Thoracic aorta (tissue), 2 donors: ENCODE measurements at places on chromosomes 4 and X.

DNA sequence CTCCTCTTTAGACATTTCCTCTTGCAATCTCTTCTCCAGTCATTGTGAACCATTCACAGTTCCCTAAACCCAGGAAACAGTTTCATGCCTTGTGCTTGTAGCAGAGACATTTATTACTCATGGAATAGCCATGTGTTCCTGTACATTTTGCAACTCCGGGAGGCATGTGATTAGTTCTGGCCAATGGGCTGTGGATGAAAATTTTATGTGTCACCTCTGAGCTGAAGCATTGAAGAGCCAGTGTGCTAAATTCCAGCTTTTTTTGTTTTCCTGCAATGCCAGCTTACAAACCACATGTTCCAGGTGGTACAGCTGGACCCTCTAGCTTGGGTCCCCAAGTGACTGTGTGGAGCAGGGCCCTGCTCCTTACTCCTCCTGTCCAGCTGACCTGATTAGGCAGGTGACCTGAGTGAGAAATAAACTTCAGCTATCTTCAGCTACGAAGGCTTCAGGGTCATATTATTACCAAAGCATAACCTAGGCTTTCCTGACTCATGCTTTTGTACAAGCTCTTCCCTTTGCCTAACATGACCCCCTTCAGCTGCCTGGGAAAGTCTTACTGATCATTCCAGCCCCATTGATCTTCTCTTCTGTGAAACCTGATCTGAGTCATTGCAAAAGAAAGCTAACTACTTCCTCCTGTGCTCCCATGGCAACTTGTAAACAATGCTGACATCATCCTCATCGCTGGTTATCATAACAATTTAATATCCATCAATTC lies 200.4 kb downstream of the PTTG2 start:
- peak; percentile 41 for DNase-seq

GRCh38 chr4:79756140-79756895 lies 316.7 kb downstream of the ANTXR2 start:
- no peak for DNase-seq

DNA sequence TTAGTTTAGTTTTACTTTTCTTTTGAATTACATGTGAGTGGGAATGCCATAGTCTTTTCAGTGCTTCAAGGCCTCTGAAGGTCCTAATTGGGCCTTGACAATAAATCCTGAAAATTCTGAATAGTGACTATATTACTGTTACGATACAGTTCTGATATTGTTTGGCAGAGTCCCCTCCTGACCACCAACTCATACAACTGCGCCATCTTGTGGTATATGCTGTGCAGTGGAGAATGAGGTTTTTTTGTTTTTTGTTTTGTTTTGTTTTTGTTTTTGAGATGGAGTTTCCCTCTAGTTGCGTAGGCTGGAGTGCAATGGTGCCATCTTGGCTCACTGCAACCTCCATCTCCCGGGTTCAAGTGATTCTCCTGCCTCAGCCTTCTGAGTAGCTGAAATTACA lies 56.6 kb upstream of the CHRDL1 start:
- no peak for DNase-seq

GRCh38 chr4:153521478-153521877 lies 55.3 kb downstream of the TMEM131L start:
- no peak for DNase-seq

- DNase-seq = no peak
Observed at GRCh38 chr4:13647031-13647430, 19.5 kb upstream of the BOD1L1 start.

DNA sequence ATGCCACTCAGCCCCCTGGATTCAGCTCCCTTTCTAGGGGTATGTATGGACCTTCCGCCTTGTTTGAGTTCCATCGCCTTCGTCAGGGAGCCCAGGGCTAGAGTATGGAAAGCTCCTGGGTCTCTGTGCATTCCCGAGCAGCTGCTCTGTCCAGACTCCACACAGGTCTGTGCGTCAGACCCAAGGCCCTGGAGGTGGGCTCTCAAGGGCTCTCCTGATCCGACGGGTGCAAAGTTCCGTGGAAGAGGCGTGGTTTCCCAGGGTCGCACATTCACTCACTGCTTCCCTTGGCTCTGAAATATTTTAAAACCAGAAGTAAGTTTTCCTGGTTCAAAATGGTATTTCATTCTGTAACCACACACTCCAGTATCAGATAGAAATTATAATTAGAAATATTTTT lies 863.2 kb downstream of the TRIML1 start:
- DNase-seq = no peak

GRCh38 chr4:130632731-130633604 lies 1537.0 kb downstream of the C4orf33 start:
- DNase-seq = no peak

- DNase-seq = no peak
Observed at GRCh38 chr4:37967736-37968135, 7.5 kb downstream of the PTTG2 start.

DNA sequence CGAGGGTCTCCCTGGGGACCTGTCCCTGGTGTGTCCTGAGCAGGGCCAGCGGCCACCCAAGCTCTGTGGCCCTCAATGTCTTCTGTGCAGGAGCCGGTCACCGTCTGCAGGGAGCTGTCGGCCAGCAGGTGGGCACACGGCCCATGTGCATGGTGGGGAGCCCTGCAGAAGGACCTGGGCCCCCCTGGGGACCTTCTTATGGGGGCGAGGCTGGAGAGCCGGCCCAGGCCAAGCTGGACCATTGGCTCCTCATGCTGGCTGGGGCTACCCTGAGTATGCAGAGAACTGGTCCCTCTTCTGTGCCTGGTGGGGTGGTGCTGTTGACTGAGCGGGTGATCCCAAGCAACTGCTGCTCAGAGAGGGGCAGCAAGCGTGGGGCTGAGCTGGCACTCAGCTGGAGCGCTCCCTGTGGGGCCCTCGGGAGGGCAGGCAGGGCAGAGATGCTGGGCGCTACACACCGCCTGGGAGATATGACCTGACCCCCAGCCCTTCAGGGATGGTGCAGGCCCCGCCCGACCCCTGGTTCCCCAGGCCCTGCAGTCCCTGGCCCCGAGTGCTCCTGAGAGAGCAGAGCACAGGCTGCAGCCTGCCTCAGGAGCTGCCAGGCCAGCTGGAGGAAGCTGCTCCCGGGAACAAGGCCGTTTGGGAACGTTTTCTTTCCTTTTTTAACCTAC lies 14.8 kb downstream of the NAT8L start:
- no peak for DNase-seq

- no peak for DNase-seq
Observed at GRCh38 chr4:138542191-138542776, 300.1 kb upstream of the SLC7A11 start.

- DNase-seq = no peak
Observed at GRCh38 chr4:101689220-101689619, 101.3 kb upstream of the BANK1 start.

DNA sequence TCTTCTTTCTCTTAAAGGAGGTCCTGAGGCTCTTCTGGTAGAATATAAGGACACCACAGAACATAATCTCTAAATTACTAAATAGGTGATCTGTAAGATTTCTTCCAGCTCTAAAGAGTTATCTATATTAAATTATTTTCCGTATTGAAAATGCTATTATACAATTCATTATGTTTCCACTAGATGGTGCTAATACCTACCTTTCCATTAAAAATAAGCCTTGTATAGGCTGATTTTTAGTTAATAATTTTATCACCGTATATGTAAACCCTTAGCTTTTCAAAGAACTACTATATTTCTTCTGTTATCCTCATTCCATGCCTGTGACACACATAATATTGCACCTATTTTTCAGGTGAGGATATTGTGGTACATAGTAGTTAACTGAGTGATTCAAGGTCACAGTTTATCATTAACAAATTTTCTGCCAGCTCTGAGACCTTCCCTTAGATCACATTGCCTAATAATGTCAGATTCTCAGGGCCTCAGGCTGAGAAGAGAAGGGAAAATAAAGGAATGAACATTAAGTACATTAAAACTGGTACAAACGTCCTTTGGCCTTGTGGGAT lies 138.8 kb downstream of the TEX11 start:
- DNase-seq = no peak

DNA sequence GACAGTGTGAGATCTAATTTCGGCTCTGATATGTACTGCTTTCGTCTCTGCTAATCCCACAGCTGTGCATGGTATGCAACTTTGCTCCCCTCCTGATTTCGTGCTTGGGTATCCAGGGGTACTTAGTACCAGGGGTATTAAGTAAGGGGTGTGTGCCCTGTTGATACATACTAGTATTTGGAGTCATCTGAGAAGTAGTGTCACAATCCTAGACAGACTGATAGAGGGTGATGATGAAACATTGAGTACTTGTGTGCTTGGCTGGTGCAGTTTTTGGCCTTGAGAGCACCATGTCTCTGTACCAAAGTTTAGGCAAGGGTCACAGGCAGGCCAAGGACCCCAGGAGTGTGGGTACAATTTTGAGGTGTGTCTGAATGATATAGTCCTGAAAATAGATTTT lies 10.9 kb downstream of the GPAT3 start:
- DNase-seq = no peak

DNA sequence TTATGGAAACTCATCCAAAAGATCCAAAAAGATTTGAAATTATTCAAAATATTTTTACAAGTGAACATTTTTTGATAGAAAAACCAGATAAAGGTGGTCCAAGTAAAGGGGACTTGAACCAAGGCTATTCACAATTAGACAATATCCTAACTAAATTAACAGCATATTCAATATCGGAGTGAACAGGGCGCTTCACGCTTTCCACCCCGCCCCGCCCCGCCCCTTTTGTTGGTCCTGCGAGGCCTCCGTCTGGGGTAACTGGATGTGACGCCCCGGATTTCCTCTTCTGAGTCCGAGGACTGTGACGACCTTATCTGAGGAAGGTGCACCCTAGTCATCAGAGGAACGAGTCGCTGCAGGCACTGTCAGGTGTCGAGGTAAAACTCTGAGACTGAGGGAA lies at the start of gene MAGEB16:
Gene MAGEB16 (plus strand): TSS at position 301 of the 400 bp plus-strand sequence. CDS start 3,855 bp downstream, outside the sequence.
- DNase-seq = no peak

- DNase-seq = no peak
Observed at GRCh38 chr4:54001668-54002365, 62.6 kb downstream of the CHIC2 start.

DNA sequence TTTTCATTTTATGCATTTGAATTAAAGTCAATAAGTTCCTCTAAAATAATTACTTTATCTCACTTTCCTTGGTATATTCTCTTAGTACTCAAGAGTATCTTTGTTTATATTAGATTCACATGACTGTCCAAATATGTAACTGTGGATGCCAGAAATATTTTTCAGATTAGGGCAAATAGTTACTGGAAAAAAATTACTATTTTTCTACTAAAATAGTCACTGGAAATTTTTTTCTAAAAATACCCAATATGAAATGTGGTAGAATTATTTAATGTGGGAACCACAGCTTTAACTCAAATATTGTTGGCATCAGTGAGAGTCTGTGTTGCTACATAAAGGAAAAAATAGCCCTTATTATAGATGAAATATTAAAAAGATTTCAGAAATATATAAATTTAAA lies 70.4 kb upstream of the NMU start:
- no peak for DNase-seq

GRCh38 chr4:169346840-169347239 lies 76.1 kb upstream of the SH3RF1 start:
- no peak for DNase-seq

GRCh38 chrX:124829930-124830329 lies 483.6 kb downstream of the SH2D1A start:
- DNase-seq = no peak

- DNase-seq = no peak
Observed at GRCh38 chr4:142307857-142308256, 538.2 kb downstream of the INPP4B start.

- DNase-seq = no peak
Observed at GRCh38 chr4:1113311-1114009, at the start of gene RNF212. Gene RNF212, minus strand, starts transcription at chr4:1113564. Its CDS starts 100 bp downstream, at chr4:1113464.

- no peak for DNase-seq
Observed at GRCh38 chr4:111945014-111945413, 200.2 kb upstream of the FAM241A start.

DNA sequence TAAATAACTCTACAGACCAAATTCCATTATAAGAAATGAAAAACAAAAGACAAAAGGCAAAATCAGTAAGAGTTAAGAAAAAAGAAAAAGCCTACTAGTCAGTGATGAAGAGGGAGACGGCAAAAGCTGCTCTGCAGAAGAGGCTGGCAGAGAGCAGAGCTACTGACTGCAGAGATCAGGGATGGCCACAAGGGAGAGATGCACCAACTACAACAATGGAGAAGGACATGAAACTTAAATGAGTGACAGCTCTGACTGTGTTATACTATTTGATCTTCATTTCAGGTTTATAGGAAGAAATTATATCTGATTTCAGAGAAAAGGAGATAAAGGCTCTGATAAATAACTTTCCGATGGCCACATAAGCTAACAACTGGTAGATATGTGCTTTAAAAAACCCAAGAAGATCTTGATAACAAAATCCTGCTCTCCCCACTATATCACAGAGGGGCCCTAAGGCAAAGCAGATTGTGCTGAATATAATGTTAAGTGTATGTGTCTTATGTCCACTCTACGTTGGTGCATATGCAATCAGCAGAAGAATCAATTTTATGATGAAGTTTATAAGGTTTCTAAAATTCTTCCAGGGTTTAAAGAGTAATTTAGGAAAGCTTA lies 58.4 kb upstream of the COX18 start:
- no peak for DNase-seq

GRCh38 chr4:96598465-96598864 lies 758.6 kb downstream of the PDHA2 start:
- no peak for DNase-seq

DNA sequence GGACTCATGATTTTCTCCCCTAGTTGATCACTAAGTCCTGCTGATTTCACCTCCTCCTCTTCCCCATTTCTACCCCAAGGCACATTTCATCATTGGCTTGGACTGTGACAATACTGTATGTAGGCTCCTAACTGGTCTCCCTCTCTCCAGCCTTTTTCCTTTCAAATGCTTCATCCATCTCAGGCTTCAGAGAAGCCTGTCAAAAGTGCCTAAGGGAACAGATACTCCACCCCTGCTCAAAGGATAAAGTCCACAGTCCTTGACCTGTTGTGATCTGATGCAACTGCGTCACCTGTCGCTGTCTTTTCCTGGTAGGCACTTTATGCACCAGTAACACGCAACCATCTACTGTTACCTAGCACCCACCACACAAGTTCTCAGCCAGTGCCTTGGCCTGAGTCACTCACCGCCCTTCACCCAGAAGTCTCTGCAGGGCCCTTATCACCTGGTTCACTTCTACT lies 12.8 kb downstream of the SCARB2 start:
- no peak for DNase-seq

DNA sequence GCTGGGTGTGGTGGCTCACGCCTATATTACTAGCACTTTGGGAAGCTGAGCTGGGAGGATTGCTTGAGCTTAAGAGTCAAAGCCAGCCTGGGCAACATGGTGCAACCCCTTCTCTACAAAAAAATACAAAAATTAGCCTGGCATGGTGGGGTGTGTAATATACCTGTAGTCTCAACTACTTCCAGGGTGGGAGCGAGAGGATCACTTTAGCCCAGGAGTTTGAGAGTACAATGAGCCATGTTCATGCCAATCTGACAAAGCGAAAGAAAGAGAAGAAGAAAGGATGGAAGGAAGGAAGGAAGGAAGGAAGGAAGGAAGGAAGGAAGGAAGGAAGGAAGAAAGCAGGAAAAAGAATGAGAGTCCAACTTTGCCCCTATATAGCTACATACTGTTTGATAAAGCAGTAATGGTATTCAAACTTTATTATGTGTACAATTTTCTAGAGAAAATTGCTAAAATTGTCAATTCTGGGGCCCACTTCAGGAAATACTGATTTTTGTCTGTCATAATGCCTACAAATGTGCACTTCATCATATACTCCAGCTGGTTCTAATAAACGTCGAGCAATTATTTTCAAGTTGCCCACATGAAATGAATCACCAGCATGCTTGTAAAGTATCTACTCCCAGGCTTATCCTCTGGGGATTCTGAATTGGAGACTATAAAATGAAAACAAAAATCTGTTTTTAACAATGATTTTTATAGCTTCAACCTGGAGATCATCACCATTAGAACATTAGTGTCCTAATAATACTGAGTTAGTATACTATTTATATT lies 132.3 kb downstream of the NDST4 start:
- no peak for DNase-seq
